ENCODE measurements at places on chromosomes 16 and 17. TPM values are rescaled to one million over a fixed set of nuclear protein-coding genes. Genes with fewer than 3 reads are reported as not detected.

KCNG4 gene
- total RNA-seq, result not detected

NFAT5 gene
- total RNA-seq, result 61.4 TPM

FBXL19 gene
- total RNA-seq, result 25.8 TPM

ABCC6 gene
- 0.42 TPM for total RNA-seq

CASKIN1 gene
- 0.63 TPM for total RNA-seq

CPNE7 gene
- total RNA-seq, result 4.2 TPM

TP53TG3F gene
- not detected for total RNA-seq

MYH8 gene
- not detected for total RNA-seq

NXN gene
- 28.4 TPM for total RNA-seq

PRR35 gene
- total RNA-seq, result not detected

WNK4 gene
- 3.6 TPM for total RNA-seq

FGF11 gene
- 2.1 TPM for total RNA-seq

HEATR9 gene
- not detected for total RNA-seq

DNAI2 gene
- total RNA-seq, result 0.60 TPM

DRC3 gene
- 6.9 TPM for total RNA-seq

FAM234A gene
- total RNA-seq, result 82.6 TPM

CLDN9 gene
- total RNA-seq, result not detected

NDEL1 gene
- total RNA-seq, result 102 TPM

ZNF423 gene
- total RNA-seq, result 17.7 TPM

SGCA gene
- 4.6 TPM for total RNA-seq

COPRS gene
- 117 TPM for total RNA-seq

SMARCD2 gene
- 358 TPM for total RNA-seq

CLEC3A gene
- total RNA-seq, result not detected

NPIPB13 gene
- total RNA-seq, result 9.2 TPM

All from tibial nerve (tissue), 4 donors.